NCI-H2227 treated with DMSO at 0.1 percent for 48 hours (cell line): ENCODE measurements at places on chromosomes 11 and 22.

DNA sequence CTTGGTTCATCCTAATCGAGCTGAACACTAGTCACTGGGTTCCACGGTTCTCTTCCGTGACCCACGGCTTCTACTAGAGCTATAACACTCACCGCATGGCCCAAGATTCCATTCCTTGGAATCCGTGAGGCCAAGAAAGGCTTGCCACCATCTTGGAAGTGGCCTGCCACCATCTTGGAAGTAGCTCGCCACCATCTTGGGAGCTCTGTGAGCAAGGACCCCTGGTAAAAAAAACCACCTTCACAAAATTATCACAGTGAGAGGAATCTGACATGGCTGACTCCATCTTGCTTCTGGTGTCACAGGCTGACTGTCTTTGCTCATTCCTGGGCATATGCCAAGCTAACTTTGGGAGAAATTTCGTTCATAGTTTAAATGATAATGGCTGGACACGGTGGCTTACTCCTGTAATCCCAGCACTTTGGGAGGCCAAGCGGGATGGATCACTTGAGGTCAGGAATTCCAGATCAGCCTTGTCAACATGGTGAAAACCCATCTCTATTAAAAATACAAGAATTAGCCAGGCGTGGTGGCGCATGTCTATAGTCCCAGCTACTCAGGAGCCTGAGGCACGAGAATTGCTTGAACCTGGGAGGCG, 18.9 kb upstream of the KCTD14 start:
- no peak for DNase-seq

GRCh38 chr11:46676436-46677158, 23.8 kb downstream of the ARHGAP1 start:
- DNase-seq = no peak

GRCh38 chr22:19525666-19526065, 1.5 kb upstream of the CLDN5 start:
- no peak for DNase-seq

DNA sequence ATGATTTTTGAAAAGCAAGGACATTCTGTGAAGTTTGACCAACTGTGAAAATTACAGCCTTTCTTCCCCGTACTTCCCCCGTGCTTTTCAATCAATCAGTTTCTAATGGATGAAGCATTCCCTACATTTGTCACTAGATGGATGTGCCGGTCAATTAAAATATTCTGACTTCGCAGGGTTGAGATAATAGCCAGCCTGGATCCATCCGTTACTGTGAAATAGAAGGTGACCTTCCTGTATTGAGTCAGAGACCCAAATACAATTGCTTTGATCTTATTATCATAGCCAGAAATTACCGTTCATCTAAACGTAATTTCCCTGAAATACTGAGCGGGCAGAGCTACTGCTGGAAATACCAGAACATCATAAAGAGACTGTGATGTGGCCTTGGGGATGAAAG, 21.1 kb upstream of the PARVB start:
- no peak for DNase-seq

DNA sequence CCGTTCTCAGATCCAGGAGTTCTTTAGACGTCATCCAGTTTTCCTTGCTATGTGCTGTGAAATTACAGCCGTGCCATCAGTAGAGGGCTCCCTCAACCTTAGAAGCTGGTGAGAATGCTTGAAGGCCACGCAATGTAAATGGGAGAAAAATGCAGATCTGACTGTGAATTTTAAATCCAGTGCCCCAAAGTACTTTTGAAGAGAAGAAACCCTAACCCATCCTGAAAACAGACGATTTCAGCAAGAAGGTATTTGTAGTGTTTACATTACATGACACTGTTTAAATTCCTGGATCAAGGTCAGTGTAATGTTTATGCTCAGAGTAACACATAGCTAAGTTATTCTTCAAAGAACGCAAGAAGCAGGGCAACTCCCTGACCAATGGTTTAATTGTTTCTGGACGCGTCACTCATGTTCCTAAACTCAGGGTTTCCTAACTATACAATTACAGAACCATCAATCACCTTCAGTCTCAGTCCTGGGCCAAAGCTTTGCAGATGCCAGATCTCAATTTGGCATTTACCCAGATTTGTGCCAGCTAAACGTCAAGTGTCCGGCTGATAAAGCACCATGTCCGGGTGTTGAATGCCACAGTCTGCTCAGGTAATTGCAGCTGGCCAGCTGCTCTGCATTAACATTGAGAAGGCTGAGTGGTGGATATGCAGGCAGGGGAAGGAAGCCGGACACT, 38.2 kb downstream of the ADAMTS8 start:
- peak; percentile 27 for DNase-seq

GRCh38 chr11:46335271-46335670, 12.0 kb upstream of the DGKZ start:
- DNase-seq = peak; percentile 13

DNA sequence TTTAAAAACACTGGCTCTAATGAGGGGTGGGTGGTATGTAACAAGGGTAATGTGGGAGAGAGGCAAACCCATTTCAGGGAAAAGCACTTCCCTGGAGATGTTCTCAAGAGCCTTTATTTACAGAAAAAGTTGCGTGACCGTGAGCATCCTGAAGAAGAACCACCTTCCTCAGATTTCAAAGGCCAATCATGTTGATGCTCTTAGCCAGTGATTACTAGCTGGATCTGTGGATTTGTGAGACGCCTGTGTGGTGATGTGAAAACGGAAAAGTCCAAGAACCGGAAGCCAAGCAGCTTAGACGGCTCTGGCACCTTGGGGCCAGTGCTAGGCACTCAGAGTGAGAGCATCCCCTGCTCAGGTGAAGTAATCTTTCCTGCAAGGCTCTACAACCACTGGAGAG, 12.6 kb upstream of the UBASH3B start:
- DNase-seq = no peak

GRCh38 chr11:44282620-44283019, 27.3 kb downstream of the ALX4 start:
- DNase-seq = no peak

DNA sequence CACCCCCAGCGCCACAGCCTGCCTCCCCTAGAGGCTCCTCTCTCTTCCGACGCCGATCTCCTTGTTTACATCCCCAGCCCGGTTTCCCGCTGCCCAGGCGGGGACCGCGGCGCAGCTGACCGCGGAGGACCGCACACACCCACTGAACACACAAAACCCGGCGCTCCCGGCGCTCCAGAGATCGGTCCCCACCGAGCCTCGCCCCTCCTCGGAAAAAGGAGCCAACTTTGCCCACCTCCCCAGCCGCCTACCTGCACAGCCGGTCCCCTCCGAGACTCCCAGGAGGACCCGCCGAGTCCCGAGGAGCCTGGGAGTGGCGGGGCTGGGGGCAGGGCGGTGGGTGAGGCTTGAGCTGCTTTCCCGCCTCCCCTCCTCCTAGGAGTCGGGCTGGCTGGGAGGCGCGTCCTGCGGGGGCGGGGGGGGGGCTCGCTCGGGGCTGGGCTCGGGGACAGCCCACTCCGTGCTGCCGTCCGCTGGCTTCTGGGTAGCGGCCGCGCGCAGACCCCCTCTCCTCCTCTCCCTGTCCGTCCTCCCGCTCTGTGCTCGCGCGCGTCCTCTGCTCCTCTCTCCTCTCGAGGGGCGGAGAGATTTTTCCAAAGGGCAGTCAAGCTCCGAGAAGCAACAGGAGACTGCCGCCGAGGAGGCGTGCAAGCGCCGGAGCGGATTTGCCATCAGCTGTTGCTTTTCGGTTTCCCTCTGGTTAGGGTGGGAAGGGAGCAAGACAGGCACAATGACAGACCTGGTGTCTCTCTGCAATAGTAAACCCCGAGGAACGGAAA, at the start of gene FXYD6:
FXYD6 (minus strand) TSS at position 318 of the 779 bp plus-strand sequence. CDS start 33,882 bp downstream, outside the sequence.
- peak; percentile 84 for DNase-seq

DNA sequence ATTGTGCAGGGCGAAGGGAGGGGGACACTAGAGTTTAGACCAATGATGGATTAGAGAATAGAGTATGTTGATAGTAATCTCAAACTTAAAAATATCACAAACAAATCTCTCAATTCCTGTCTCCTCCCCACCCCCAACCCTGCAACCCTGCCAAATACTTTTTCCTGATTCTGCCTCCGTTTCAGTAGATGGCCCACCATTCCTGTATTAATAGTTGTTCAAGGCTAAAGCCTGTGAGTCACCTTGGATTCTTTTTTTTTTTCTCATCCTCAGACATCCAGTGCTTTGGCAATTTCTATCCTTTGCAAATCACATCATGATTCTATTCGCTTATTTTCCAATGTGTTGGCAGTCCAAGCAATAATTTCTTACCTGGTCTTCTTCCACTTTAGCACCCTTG, 207.9 kb downstream of the DYNC2H1 start:
- no peak for DNase-seq
